ENCODE measurements at places on chromosomes 2 and 18.

- H3K4me3 ChIP-seq: no peak overlapping the region
- H3K27ac ChIP-seq: no peak overlapping the region
- H3K27me3 ChIP-seq: peaks cover 27% of the 10 kb centered on the region
- no peak for DNase-seq
- H3K36me3 ChIP-seq: no peaks in the 10 kb centered on the region
Measured at GRCh38 chr2:9018534-9018933, 15.1 kb upstream of the MBOAT2 start.

DNA sequence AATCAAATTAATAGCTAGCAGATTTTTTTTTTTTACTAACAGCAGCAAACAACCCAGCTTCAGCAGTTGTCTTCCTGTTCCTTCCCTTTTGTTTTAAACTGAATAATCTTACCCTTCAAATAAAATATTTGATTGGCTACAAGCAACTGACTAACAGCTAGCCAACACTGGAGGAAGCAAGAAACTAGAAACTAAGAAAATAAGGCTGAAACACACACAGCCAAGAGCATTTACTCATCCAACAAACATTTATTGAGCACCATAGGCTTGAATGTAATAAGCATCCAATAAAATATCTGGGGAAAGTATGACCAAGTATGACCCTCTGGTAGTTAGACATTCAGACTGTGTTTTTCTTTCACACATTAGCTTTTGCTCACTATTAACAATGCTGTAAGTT lies 189.2 kb downstream of the CD226 start:
- H3K27me3 ChIP-seq: no peaks in the 10 kb centered on the region
- peaks cover 42% of the 10 kb centered on the region for H3K4me1 ChIP-seq
- no peak overlapping the region for H3K4me3 ChIP-seq
- peaks cover 37% of the 10 kb centered on the region for H3K36me3 ChIP-seq

DNA sequence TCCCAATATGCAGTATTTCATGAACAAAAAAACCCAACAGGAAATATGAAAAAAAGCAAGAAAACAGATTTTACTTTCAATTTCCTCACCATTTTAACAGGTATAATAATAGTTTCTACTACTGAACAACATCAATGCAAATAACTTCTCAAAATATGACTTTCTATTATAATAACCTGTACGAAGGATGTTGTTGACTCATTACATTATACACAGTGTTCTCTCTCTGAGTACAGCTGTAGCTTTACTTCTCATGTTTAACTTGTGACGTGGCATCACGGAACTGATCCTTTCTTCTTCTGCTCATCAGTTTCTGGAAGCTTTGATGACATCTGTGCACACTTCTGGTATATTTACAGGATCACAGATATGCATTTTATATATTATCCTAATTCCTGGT lies 40.0 kb downstream of the FAM228A start:
- H3K36me3 ChIP-seq: peaks cover 31% of the 10 kb centered on the region
- no peak overlapping the region for H3K4me3 ChIP-seq
- peaks cover 7% of the 10 kb centered on the region for H3K4me1 ChIP-seq

DNA sequence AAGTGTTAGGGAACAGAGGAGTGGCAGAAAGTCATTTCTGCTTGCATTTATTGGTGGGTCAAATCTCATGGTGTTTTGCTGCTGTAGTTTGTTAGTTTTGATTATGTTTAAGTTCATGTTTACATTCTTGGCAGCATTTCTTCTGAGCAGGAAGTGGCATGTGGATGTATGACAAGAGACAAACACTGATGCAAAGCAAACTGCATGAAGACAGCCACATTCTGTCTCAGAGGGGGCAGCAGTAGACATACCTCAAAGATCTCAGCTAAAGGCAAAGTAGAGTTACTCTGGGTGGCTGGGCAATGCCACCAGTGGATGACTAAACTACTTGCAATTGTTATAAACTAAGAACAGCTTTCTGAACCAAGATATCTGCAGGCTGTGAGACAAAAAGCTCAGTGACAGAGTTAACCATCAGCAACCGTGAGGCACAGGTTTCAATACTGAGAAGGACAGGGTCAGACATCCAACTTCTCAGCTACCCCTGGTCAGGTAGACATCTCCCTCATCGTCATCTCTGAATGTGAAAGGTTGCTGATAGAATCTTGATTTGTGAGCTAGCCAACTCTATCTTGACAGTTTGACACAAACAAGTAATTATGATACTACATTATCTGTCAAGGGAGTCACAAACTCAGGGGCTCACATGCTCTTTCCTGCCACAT lies 16.4 kb downstream of the GALNT3 start:
- H3K4me1 ChIP-seq: peaks cover 12% of the 10 kb centered on the region
- no peak overlapping the region for H3K4me3 ChIP-seq
- no peaks in the 10 kb centered on the region for H3K27me3 ChIP-seq
- peaks cover 15% of the 10 kb centered on the region for H3K36me3 ChIP-seq
- DNase-seq: no peak

- no peak for DNase-seq
- no peak overlapping the region for H3K27ac ChIP-seq
- H3K4me1 ChIP-seq: no peaks in the 10 kb centered on the region
- no peaks in the 10 kb centered on the region for H3K27me3 ChIP-seq
Measured at GRCh38 chr18:12014521-12015415, 33.5 kb downstream of the IMPA2 start.
